Neuronal stem cell (in vitro differentiated cells): ENCODE measurements at places on chromosomes 7 and 10.

- no peak for DNase-seq
Observed at GRCh38 chr10:103811463-103811862, 43.9 kb downstream of the SH3PXD2A start.

DNA sequence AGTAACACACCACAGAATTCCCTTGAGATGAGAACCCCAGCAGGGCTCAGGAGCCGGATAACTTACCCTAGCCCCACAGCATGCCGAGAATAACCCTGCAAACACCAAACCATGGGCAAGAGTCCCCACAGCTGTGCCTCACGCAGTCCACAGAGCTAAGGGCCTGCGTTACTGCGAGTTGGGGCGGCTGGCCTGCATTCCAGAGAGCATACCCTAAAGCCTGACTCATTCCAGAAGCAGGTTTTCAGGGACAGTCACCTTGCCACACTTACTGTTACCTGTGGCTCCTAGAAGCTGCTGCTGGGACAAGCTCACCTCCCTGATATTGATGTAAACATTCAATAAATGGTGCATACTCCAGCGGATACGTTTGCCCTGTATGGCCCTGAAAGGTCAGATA is 18.6 kb downstream of the FGFR2 start:
- no peak for DNase-seq

- DNase-seq = no peak
Observed at GRCh38 chr10:76711222-76711997, 926.2 kb downstream of the KCNMA1 start.

DNA sequence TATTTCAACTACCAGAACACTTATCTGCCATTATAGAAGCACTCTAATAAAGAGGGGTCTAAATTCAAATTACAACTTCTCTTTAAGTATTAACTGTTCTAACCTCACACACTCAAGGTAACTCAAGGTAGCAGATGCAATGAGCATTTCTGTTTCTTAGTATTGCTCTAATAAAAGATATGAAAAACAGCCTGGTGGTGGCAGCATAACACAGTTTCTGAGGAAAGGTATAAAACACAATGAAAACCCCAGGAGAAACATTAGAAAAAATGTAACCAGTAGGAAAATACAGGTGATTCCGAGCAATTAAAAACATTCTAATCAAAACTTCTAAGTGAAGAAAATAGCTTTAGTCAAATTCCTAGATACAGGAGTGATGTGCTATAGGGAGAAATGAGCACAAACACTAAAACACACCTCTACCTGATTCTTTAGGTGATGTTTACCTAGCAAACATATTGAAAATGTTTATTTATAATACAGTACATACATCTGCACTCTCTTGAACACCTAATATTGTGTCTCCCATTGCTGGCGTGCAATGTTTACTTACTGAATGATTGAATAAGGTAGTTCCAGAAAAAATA is 3.5 kb downstream of the MKRN1 start:
- no peak for DNase-seq

DNA sequence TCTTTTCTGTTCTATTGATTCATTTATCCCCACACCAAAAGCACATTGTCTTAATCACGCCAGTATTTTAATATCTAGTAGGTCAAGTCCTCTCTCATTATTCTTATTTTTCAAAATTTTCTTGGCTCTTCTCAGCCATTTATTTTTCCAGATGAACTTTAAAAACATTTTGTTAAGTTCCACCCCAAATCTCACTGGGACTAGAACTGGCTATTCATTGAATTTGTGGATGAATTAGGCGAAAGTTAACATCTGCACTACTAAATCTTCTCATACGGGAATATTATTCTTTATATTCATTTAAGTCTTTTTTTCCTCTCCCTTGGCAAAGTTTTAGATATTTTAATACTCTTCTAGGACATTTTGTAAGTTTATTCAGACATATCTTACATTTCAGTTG is 295.2 kb upstream of the MGMT start:
- no peak for DNase-seq

GRCh38 chr10:103824281-103824680 is 31.1 kb downstream of the SH3PXD2A start:
- no peak for DNase-seq

GRCh38 chr7:14934839-14935238 is 32.3 kb upstream of the DGKB start:
- no peak for DNase-seq

- DNase-seq = no peak
Observed at GRCh38 chr7:4772306-4772705, 3.1 kb upstream of the AP5Z1 start.

- no peak for DNase-seq
Observed at GRCh38 chr10:131954356-131954965, 27.3 kb downstream of the BNIP3 start.
